ENCODE measurements at places on chromosomes 7 and 10. TPM values are rescaled to one million over a fixed set of nuclear protein-coding genes. Genes with fewer than 3 reads are reported as not detected.

GRCh38 chr10:124344931-124345330 lies 73.8 kb downstream of the OAT start:
- DNase-seq, result no peak

GRCh38 chr7:6502886-6503285 lies 48.4 kb downstream of the GRID2IP start:
- peak; percentile 64 for DNase-seq

GRCh38 chr10:114043532-114044246 lies at the start of gene ADRB1:
ADRB1 (plus strand) TSS chr10:114043866; CDS start chr10:114044133, 267 bp downstream.
- DNase-seq, result peak; percentile 93

CPA2 gene
- 7,200 TPM for total RNA-seq

TFPI2 gene
- 11.8 TPM for total RNA-seq

- DNase-seq, result no peak
Measured at GRCh38 chr7:55021053-55021452, 2.2 kb downstream of the EGFR start.

GBX1 gene
- total RNA-seq, result not detected

DNA sequence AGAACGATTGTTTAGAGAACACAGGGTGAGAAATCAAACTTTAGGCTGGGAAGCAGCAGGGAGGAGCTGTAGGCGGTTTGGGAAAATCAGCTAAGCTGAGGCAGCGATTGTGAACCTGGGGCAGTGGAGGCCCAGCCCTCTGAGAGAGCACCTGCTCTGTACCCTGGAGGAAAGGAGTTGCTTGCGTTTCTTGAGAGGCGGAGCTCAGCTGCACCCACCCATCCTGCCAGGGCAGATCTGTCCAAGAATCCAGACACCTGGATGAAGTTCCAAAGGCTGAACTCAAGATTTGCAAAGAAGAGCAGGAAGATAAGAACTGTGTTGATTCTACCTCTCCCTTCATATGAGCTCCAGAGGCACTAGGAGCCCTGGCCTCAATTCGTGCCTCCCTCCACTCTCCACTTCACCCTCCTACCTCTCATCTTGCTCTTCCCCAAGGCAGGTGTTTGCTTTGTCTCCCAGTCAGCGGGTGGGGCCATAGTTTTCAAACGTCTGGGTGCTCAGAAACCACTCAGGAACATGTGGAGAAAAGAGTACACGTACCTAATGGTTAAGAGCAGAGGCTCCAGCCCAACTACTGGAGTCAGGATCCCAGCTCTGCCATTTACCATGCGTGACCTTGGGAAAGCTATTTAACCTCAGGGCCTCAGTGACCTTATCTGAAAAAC lies 21.5 kb upstream of the TMEM213 start:
- DNase-seq, result no peak

DNA sequence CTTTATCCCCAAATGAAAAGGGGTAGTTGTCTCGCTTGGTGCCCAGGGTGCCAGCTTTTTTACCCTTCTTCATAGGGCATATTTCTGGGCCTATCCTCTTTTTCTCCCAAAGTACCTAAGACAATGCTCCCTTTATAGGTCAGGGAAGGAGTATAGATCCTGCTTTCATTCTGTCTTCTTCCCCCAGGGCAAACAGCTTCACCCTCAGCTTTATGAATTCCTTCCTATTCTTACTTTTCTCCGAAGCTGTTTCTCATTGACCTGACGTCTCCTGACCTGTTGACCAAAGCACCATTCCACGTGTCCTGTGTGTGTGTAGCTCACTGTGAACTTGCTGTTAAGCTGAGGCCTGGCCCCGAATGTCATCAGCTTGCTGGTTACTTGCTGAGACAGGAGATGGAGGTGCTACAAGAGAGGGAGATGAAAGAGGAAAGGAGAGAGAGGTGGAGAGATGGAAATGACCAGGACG lies 48.9 kb downstream of the PYROXD2 start:
- no peak for DNase-seq

AGBL3 gene
- 3.9 TPM for total RNA-seq

DNA sequence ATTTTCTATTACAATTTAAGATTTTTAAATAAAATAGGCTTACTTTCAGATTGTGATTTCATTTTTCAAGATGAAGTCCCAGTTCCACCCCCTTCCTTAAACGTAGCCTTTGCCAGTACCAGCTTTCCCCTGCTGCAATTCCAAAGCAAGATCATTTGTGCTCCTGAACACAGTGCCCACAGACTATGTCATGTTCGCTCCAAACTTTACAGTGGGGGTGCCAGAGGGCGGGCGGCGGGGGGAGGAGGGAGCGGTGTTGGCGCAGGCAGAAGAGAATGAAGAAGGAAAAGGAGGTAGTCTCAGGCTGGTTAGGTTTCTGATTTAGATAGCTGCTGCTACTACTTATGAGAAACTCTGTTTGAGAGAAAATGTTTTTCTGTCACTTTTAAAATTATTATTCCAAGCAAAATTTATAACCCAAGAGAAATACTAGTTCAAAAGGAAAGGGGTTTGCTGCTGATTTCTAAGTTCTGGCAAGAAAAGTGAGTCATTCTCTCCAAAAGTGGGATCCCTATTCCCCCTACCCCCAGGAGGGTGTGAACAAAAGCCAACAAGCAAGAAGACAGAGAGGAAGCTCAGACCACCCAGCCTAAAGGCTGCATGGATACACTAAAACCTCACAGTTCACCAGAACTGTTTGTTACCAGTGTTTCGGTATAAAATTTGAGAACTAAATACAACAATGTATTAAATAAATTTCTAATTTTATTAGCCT lies 109.6 kb downstream of the SRPK2 start:
- no peak for DNase-seq

CUTC gene
- 10.0 TPM for total RNA-seq
